Fibroblast of the aortic adventitia (primary cell): ENCODE measurements at places on chromosomes 2 and 18.
A peak's percentile ranks its signal among the peaks of the same experiment; 100 is the strongest.

GRCh38 chr18:45253973-45254708 lies 361.1 kb upstream of the SLC14A2 start:
- no peak for DNase-seq

GRCh38 chr2:222982010-222982908 lies 69.7 kb upstream of the KCNE4 start:
- peak; percentile 92 for DNase-seq

GRCh38 chr2:42951263-42951938 lies 159.0 kb upstream of the HAAO start:
- no peak for DNase-seq

- DNase-seq = no peak
Observed at GRCh38 chr2:176227874-176228273, 39.4 kb downstream of the HOXD1 start.

DNA sequence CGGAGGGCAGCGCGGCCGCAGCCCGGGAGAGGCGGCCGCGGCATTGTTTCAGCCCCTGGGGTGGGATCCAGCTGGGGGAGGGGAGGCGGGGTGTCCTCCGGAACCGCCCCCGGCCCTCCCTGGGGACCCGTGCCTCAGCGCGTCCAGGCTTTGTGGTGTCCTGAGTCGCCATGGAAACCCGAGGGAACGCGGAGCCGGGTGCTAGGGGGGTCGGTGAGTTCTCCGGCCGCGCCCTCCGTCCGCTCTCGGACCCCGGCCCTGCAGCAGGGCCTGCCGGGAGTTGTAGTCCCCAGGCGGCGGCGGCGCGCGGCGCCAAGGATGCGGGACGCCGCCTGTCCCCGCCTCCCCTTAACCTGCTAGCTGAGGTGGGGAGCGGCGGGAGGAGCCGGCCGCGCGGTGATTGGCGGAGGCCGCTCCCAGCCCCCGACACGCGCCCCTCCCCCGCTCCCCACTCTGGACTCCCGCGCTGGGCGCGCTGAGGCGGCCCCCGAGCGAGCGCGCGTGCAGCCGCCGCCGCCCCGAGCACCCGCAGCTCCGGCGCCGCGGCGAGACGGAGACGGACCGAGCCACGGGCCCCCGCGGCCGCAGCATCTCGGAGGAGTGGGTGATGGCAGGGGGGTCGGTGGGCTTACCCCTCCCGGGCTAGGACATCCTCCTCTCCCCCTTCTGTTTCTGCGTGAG lies at the start of gene DPYSL5:
DPYSL5 (plus strand) TSS at position 478 of the 681 bp plus-strand sequence. CDS start 50,368 bp downstream, outside the sequence.
- DNase-seq = no peak

- peak; percentile 66 for DNase-seq
Observed at GRCh38 chr18:36756242-36756641, 72.6 kb downstream of the TPGS2 start.

GRCh38 chr2:70570041-70570661 lies 16.5 kb upstream of the TGFA start:
- DNase-seq = no peak

DNA sequence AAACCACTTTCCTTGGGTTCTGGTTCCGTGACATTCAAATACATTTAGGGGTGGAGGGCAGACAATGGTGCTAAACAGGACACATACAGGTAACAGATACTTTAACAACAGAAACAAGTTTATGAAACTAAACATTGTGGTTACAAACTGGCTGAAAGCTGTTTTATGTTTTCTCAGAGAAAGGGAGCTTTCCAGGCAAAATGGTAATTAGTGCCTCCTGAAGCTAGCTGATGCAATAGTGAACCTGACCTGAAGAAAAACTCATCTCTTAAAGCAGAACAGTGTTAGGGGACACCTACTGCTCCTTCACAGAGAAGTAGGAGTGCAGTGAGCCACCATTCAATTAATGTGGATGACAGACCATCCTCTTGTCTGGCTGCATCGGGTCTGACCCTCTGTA lies 138.9 kb downstream of the CCDC148 start:
- DNase-seq = no peak

DNA sequence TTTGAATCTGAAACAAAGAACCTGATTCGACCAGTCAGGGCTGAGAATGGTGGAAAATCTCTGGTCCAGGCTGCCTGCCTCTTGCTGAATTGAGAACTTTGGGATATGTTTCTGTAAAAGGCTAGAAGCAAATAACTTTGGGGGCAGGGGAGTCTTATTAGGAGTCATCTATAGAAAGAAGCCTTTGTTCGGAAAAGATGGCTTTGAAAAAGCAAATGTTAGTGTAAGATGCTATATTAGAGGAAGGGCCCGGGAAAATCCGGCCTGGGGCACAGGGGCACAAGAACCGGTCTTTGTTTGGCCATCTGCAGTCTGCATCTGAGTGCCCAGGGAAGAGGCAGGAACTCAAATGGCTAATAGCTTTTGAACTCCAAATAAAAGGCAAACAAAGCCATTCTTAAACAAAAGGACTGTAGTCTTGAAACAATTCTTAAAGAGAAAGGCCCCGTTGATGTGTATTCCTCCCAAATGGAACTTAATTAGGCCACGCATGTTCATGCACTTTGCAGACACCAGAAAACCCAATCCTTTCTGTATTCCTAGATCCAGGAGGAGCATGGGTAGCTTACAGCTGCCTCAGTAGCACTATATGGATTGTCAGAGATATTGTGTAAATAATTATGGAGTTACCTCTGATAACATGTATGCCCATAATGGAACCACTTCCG lies 180.0 kb upstream of the ARL4C start:
- no peak for DNase-seq

- DNase-seq = no peak
Observed at GRCh38 chr2:221569425-221569845, 2.7 kb downstream of the EPHA4 start.

- DNase-seq = no peak
Observed at GRCh38 chr2:47503481-47504070, 100.6 kb downstream of the MSH2 start.

- no peak for DNase-seq
Observed at GRCh38 chr18:27249933-27250332, 64.8 kb upstream of the CHST9 start.

DNA sequence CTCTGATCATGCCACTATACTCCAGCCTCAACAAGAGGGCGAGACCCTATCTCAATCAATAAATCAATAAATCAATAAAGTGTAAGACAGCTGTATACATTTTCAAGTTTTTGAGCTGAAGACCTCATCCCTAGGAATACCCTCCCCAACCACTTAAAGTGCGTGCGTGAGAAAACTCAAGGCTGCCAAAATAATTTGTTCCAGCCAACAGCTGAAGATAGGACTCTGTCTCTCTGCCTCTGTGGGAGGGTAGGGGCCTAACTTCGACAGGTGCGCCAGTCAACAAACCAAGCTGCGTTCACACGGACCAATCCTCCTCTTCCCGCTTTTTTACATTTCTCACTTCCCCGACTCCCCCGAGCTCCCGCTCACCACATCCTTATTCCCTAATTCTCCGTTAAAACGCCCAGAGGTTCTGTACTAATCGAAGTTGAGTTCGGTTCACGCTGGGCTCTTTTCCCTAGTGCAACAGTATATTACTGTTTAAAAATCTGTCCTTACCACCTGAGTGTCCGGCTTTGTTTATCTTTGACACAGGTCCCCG lies 618 bp downstream of the POLR2D start:
- DNase-seq = peak; percentile 6

DNA sequence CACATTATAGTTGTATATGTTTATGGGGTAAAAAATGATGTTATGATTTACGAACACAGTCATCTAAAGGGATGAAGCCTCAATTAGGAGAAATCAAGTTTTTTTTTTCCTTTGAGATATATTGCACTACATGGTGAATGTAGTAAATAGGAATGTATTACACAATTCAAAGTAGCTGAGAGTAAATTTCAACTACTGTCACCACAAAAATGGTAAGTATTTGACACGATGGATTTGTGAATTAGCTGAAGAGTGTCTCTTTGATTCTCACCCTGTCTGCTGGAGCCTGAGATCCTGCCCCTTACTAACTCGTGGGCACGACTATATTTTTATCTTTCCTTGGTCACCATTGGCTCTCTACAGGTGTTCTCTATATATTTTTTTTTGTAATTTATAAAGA lies 540.4 kb upstream of the DSEL start:
- DNase-seq = no peak

DNA sequence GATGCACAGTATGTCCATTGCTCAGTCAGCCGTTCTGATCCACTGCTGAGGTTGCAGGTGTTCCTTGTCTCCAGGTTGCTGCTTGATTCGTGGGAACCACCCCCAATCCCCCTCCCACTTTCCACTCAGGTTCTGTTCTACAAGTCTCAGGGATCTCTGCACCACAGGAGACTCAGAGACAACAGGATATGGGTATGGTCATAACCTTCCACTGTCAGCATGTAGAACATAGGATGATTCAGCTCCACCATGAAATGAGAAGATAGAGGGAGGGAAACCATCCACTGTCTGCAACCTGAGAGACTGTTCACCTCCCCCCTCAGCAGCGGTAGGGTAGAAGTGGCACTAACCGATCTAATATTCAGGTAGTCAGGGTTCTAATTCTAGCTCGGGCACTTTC lies 19.0 kb upstream of the KLF7 start:
- no peak for DNase-seq

GRCh38 chr2:54115284-54116137 lies at the start of gene ACYP2:
ACYP2 (plus strand) TSS chr2:54115615.
- peak; percentile 95 for DNase-seq

DNA sequence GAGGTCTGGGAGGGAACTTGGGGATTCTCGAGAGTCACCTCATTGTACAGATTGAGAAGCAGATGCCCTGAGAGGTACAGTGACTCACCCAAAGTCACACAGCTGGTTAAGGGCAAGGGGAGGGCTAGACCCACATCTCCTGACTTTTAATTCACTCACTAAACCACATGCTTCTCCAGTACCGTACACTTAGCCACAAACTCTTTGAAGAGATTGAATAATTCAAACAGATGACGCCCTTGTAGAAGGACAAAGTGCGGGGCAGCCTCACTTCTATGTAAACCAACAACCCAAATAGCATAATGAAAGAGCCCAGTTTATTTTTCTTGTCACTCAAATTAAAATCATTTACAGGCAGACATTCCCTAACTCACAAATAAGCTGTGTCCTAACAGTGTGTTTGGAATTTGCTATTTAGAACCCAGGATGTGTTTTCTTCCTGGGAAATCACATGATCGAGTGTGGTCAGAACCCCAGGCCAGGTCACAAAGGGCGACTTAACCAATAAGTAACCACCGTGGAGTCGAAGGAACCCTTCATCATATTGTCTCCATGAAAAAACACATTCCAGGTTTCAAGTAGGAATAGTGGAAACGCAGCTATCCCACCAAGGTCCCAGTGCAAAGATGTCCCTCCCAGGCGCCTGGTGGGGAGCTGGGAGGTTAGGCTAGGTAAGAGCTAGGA lies 35.8 kb upstream of the PTPN4 start:
- no peak for DNase-seq

DNA sequence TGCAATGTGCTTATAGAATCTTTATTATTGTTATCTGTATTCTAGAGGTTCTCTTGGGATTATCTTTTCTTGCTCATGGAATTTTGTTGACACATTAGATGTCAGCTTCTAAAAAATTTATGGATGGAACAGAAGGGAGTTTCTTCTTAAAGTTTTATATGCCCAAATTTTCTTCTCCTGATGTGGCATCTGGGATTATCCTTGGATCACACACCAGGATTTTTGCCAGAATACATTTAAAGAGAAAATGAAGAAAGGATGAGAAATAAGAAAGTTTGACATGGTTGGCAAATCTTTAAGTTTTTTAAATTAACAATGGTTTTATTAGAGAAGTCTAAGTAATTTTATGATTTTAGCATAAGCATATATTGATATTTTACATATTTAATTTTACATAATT lies 706.7 kb upstream of the TMEFF2 start:
- no peak for DNase-seq

- DNase-seq = no peak
Observed at GRCh38 chr2:8270699-8271098, 411.2 kb upstream of the ID2 start.

- DNase-seq = no peak
Observed at GRCh38 chr2:238039151-238039550, 21.6 kb upstream of the SCLY start.
